Urothelium cell line (cell line): ENCODE measurements at places on chromosomes 6 and 20.

DNA sequence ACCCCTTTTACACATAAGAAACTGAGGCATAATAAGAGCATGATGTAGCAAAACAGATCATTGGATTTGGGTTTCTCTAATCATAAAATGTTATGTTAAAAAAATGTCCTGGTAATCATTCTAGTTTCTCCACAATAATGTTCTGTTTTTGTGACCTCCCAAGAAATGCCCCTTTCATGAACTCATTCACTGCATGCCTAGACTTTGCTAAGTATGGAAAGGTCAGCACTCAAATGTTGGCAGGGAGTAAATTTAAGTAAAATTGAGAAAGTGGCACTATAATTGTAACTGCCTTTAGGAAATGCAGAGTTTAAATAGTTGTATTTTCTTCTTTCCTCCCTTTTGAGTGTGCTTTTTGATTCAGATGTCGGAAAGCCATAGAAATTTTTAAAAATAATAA is 48.5 kb upstream of the ID4 start:
- no peak for DNase-seq

DNA sequence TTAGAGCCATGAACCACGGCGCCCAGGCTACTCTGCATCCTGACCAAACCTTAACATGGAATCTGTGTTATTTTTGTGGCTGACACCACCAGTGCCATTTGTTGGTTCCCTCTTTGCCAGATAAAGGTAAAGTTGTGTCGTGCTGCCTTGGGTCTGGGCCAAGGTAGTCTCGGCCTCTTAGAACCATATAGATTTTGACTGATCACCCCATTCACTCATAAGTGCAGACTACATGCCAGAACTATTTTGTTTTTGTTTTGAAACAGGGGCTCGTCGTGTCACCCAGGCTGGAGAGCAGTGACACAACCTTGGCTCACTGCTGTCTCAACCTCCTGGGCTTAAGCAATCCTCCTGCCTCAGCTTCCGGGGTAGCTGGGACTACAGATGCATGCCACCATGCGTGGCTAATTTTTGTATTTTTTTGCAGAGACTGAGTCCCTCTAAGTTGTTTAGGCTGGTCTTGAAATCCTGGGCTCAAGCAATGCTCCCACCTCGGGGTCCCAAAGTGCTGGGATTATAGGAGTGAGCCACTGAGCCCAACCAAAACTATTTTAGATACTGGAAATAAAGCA is 19.2 kb upstream of the RIPOR3 start:
- no peak for DNase-seq

DNA sequence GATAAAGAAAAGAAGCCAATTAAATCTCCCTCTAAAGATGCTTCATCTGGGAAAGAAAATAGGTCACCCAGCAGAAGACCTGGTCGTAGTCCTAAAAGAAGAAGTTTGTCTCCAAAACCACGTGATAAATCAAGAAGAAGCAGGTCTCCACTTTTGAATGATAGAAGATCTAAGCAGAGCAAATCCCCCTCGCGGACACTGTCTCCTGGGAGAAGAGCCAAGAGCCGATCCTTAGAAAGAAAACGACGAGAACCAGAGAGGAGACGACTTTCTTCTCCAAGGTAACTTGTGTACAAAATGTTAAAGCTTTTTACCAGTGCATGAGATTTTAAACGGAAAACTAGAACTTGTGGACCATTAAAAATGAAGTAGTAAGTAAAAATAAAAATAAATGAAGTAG is 46.5 kb downstream of the FAM217A start:
- no peak for DNase-seq

GRCh38 chr6:129302671-129303070 is 407.3 kb downstream of the ARHGAP18 start:
- DNase-seq = no peak

- no peak for DNase-seq
These were observed 154.6 kb upstream of the SOX4 start for GRCh38 chr6:21438986-21439352.

DNA sequence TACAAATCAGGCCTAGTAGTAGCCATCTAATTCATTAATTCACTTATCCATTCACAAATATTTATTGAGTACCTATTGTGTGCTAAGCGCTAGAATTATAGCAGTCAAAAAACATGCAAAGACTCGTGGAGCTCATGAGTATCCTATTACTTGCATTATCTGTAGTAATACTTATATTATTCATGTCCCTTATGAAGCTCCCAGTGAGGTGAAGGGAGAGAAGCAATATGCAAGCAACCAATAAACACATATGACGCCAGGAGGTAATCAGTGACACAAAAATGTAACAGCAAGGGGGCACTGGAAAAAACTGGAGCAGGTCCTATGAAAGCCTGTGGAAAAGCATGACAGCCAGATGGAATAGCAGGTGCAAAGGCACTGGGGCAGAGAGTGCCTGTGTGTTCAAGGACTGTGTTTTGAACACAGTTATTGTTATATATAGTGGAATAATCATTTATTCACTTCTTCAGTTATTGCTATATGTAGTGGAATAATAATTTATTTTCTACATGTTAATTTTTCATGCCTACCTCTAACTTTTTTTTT is 109.5 kb downstream of the KIF13A start:
- no peak for DNase-seq
